ENCODE measurements at places on chromosomes 1 and 21.

DNA sequence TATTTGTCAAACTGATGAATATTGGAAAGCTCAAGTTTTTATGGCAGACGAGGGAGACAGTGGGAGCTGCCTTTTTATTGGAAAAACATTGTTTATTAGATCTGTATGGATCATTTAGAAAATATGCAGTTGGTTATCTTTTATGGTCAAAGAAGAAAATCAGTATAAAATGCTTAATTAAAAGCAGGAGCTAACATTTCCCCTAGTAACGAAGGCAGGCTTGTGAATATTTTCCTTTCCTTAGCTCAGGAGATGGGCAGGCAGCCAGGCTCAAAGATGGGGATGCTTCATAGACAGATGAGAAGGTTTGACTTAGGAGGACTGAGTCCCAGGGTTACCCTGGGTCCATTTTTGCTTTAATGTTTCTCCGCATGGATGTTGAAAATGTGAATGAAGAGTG lies 26.0 kb downstream of the ROR1 start:
- DNase-seq = no peak

DNA sequence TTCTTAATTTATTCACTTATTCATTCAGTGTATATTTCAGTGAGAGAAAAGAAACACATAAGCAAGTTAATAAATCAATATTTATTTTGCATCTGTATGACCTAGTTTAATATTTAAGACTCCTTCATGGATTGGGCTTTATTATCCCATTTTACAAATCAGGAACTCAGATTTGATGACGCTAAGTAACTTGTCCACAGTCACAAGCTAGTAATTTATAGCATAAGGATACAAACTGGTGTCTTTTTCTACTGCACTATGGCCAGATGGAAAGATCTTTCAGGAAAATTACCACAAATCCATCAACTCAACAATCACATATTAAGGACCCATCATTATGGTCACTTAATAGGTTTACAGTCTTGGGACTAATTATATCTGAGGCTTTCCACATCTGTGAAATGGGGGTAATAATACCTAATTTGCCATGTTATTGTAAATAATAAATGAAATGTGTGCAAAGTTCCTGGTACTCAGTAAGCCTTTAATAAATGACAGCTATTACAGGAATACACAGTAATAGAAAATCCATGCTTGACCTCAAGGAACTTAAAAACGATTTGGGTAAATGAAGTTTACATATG lies 13.3 kb downstream of the CDKN2C start:
- no peak for DNase-seq

- DNase-seq = no peak
Observed at GRCh38 chr1:90206260-90206659, 211.3 kb downstream of the ZNF326 start.

DNA sequence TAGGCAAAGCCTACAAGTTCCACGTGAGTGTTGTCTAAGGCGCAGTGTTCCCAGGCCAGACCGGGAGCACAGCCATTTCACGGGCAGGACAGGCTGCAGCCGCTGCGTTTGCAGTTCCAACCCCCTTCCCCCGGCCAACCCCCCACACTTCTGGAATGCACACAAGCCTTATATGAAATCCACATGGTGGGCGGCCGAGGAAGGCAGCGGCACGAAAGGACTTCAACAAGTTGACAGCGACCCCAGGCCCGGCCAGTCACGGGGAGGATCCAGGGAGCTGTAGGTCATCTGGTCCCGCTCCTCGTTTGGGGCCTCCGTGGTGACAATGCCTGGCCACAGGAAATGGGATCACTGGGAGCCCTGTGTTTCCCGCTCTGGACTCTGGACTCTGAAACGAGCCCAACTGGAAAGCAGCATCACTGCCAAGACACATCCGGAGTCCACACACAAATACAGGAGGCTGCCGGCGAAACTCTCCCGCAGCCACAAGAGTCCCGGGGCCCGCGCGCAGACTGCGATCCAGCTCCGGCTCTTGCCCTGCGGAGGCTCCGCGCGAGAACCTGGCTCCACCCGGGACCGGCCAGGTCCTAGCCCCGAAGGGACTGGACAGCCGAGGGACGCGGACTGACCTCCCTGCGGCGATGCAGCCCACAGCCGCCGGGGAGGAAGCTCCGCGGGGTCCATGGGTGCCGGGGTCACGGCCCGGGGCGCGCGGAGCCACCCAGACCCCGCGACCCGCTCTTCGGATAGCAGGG lies 794 bp downstream of the NID1 start:
- DNase-seq = no peak

DNA sequence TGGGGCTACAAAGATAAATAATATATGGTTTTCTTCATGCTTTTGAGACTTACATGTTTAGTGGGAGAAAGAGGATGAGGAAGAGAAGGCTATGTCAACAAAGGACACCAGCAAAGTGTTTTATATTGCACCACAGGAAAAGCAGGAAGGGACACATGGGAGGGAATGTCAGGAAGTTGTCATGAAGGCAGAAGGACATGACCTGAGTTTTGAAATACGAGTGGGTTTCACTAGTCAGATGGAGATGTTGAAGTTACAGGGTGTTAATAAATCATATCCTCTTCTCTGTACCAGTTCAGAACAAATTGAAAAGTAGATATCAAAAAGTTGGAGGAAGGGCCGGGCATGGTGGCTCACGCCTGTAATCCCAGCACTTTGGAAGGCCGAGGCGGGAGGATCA lies 18.2 kb upstream of the AGO1 start:
- no peak for DNase-seq

DNA sequence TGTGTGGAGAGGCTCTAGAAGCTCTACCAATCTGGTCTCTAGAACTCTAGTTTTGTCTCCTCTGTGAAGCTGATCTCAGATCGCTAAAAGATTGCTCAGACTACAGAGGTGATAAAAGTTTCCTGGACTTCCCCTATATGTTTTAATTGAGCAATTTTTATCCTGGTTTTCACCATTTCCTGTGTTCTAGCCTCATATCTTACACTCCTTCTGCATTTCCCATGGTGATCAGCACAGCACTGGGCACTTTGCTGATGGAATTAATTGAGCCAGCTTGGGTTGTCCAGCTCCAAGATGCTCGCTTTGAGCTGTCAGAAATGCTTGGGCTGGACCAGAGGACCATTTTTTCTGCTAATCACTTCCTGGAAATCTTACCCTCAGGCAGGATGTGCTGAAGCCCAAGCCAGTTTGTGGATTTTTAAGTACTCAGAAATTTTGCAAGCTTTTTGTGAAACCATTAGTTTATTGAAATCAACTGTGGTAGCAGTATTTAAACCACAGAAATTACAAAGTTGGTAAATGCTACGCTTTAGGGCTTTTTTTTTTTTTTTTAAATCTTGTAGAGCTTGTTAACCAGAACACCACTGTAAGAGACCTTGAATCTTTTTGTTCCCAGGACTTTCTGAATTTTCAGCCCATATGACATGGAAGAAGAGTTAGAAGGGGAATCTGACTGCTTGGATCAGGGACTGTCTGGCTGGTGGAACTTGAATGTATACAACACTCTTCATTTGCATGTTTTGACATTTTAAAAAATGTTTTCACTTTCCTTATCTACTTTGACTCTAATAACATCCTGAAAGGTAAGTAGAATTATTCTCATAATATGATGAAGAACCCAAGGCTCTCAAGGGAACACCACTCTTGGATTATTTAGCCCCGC lies 28.4 kb downstream of the CD48 start:
- DNase-seq = no peak

DNA sequence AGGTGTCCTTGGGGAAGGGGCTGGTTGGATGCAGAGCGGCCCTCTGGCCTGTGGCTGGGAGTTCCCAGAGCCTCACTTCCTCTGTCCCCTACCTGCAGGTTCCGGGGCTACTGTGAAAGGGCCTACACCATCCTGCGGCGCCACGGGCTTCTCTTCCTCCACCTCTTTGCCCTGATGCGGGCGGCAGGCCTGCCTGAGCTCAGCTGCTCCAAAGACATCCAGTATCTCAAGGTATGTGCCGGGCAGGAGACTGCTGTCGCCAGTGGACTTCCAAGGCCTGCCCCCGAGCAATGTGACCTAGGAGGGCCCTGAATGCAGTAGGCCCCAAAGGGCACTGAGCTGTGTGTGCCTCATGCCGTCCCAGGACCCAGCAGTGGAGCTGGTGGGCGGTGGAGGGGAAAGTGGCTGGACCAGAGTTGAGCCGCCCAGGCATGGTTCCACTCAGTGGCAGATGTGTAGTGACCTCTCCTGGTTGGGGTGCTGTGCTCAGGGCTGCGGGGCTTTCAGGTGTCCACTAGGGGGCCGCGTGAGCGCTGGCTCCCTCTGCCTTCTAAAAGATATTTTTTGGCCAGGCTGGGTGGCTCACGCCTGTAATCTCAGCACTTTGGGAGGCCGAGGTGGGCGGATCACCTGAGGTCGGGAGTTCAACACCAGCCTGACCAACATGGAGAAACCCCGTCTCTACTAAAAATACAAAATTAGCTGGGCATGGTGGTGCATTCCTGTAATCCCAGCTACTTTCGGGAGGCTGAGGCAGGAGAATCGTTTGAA lies 73.4 kb downstream of the PIK3CD start:
- peak; percentile 61 for DNase-seq

DNA sequence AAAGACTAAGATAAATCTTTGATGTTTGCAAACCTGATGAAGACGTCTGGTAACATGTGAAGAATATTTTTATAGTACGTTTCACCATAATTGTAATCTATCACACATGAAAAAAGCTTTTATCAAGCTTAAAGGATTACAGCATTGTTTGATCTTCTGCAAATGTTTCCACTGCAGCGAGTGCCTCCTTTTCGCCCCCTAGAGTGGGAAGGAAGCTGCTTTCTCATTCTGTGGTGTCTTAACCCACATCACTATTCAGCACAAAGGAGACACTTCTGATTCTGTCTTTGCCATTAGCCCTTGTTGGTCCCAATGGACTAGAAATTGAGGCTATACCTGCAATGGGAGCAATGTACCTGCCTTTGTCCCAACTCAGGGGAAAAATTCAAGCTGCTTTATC lies 46.0 kb upstream of the IL12RB2 start:
- DNase-seq = no peak

GRCh38 chr1:150753416-150753815 lies 12.2 kb downstream of the CTSS start:
- no peak for DNase-seq

GRCh38 chr1:172601046-172601630 lies 57.8 kb upstream of the FASLG start:
- no peak for DNase-seq

DNA sequence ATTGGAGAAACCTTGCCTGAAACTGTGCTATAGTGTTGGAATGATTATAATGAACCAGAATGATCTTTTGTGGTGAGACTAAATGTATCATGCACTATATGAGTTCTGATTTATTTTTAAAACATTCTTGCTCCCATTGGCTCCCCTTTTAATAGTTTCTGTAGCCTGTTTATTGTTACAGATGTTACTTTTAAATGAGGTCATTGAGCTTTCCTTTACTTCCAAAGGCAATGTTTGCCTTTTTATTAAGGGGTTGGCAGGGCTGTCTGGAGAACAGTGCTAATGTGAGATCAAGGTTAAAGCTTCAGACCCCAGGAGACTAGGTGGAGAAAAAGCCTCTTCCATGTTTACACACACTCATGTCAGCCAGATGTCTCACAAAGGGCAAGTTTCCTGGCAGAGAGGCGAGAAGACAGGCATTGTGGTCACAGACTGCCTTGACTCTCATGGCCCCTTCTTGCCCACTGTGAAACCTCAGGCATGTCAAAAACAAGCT lies 120.6 kb upstream of the RAVER2 start:
- DNase-seq = no peak

DNA sequence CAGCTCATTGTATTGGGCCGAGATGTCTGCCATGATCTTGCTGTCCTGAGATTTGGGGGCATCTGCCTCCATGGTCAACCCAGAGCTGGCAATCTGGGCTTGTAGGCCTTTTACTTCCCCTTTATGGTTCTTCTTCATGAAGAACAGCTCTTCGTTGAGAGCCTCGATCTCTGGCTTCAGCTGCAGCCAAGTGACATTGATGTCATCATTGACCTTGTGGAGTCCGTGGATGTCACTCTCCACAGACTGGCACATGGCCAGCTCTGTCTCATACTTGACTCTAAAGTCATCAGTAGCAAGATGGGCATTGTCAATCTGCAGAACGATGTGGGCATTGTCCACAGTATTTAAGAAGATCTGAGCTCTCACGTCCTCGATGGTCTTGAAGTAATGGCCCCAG lies 29.2 kb downstream of the RAP1A start:
- DNase-seq = no peak
